ENCODE measurements at places on chromosomes 11 and 22.
A peak's percentile ranks its signal among the peaks of the same experiment; 100 is the strongest.

GRCh38 chr22:48218889-48219420 lies 1456.5 kb downstream of the TBC1D22A start:
- no peak for DNase-seq

- peak; percentile 50 for DNase-seq
Measured at GRCh38 chr11:57459164-57460021, 935 bp upstream of the RTN4RL2 start.

DNA sequence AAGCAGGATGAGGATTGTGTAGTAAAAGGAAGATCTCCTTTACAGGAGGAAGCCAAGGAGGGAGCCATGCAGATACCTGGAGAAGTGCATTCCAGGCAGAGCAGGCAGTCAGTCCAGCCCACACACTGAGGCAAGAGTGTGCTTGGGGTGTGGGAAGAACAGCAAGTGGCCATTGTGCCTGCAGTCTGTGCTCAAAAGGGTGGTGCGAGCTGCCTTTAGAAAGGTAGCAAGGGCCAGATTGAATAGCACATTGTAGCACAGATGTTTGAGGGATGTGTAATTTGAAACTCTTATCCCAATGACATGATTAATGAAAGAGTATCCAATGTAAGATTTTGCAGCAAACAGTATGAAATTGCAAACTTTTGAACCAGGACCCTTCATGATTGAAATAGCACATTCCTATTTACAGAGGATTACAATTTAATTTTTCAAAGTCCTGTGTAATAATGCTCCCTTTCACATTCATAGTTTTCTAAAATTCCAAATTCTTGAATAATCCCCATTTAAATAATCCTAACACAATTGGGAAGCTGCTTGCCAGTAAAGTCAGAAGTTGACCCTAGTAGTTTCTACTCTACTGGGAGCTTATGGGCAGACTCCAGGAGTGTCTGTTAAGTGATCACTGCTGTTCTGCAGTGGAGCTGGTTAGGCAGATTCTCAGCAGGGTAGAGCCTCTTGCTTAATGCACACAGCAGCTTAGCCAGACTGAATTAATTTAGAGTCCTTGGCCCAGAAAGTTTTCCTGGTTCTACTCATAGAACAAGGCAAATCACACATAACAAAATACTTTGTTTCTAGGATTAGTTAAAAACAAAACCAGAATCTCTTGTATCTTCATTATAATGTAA lies 78.1 kb downstream of the CYB5R2 start:
- no peak for DNase-seq

GRCh38 chr22:50729391-50730012 lies 8.5 kb upstream of the ACR start:
- DNase-seq: no peak

- DNase-seq: no peak
Measured at GRCh38 chr11:105202422-105202821, 62.9 kb upstream of the CARD18 start.

GRCh38 chr11:42521994-42522393 lies 789.8 kb upstream of the API5 start:
- no peak for DNase-seq

- no peak for DNase-seq
Measured at GRCh38 chr22:38799265-38800002, 5.5 kb upstream of the DNAL4 start.

DNA sequence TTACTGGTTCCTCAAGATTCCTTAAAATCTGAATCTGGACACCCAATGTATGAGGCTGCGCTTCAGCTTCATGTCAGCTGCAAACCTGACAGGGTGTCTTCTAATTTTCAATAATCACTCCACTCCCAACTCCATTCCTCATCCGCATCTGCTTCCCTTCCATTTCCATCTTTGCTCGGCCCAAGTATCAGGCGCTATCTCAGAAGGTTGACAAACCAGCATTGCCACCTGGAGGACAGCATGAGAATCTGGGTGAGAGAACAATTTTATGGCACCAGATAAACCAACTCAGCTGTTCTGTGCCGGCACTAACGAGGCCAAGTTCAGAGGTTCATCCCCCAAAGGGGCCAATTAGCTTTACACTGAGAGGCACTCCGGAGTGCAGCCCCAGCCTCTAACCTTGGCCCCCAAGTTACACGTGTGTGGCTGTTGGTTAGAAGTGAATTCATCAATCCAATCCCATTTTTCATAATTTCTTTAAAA lies 79.1 kb upstream of the LMO2 start:
- DNase-seq: peak; percentile 8

DNA sequence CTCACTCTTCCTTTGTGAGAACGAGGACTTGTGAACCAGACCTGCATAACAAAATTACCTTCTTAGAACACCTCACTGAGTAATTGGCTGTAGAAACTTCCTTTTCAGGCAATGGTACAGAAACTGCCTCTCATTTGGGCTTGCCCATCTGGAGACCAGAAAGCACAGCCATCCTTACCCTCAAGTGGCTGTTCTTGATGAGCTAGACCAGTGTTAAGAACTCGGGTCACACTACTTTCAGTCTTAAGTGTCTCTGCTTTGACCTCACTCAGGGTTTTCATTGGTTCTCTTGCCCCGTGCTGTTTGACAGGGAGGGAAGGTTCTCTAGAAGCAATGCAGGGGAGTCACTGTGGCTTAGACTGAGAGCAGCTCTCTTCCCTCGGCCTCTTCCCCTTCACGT lies 29.3 kb downstream of the NAT10 start:
- DNase-seq: no peak

DNA sequence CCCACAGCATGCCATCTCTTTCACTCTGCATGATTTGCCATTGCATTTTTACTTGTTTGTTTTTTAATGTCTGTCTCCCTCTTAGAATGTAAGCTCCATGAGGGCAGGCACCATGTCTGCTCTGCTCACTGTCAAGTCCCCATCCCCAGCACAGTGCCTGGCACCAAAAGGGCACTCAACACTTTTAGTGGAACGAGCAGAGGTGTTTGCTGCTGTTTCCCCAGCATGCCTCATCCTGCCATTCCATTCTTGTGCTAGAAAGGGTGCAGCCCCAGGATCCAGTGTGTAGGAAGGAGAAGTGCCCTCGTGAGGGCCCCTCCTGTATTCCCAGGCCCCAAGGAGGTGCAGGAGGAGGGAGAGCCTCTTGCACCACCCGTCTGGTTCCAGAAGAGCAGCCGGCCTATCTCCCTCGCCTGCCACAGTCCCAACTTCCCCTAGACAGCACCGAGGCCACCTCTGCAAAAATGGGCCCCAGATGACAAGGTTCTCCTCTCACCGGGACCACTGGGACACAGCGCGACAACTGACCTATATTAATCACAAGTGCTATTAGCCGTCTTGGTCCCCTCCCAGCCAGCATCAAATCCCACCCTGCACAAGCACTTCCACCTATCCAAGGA lies 33.3 kb upstream of the CACNG2 start:
- no peak for DNase-seq

- DNase-seq: no peak
Measured at GRCh38 chr22:35310556-35311550, 11.2 kb downstream of the TOM1 start.

GRCh38 chr11:2569321-2569721 lies 124.5 kb downstream of the KCNQ1 start:
- no peak for DNase-seq

GRCh38 chr22:39946126-39946502 lies 14.1 kb upstream of the TMA7B start:
- DNase-seq: no peak
